Hematopoietic multipotent progenitor cell treated with erythropoietin and hydrocortisone succinate and interleukin-3 and kit ligand, for 8 days (in vitro differentiated cells): ENCODE measurements at places on chromosomes 2 and 18.

DNA sequence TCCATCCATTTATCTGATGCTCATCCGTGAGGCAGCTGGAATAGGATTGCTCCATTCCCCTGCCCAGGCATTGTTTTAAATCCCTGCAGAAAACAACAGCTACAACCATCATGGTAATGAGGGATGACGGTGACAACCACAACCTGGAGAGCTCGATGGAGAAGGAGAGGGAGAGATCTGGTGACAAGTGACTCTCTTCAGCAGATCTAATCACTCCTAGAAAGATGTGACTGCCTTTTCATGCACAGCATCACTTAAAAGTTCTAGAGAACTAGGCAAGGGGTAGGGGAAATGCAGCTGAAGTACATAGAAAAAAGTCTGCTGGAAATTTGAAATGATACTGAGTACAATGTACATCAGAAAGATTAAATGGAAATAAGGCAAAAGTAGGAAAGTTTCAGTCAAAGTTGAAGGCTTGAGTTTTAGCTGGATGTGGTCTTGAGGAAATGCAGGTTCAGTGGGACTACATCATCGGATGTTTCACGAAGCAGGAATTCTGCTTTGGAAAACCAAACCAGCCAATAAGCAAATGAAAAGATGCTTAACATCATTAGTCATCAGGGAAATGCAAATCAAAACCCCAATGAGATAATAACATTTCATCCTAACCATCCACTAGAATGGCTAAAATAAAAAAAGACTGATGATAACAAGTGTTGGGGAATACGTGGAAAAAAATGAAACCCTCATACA lies 6.8 kb upstream of the ARHGAP25 start:
- no peak for DNase-seq

- no peak for DNase-seq
Measured at GRCh38 chr2:154480521-154480920, 218.0 kb upstream of the KCNJ3 start.

DNA sequence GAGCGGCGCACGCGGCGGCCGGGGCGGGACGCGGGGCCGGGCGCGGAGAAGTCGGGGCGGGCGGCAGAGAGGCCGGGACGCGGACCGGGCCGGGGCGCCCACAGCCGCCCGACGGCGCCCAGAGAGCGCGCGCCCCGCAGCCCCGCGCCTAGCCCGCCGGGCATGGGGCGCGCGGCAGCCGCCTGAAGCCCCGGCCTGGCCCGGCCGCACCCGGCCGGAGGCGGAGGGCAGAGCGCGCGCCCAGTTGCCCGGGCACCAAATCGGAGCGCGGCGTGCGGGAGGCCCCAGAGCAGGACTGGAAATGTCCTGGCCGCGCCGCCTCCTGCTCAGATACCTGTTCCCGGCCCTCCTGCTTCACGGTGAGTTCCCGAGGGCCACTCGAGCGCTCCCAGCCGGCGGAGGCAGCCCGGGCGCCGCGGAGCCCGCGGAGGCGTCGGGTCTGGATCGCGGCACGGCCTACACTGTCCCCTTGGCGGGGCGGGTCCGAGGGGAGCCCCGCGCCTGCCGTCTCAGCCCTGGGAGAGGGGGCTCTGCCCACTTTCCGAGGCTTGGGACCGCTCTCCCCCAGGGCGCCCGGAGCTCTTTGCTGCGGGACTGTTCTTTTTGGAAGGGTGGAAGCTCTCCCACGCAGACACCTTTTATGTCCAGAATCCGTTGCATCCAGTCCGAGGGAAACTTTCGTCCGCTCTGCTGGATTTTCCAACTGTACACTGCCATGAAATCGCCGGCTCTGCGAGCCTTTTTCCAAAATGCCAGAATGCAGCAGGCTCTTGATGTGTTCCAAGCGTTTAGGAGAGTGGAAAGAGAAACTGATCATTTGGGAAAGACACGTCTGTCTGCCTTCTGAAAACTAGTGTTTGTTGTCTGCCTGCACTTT lies 484 bp downstream of the APCDD1 start:
- DNase-seq, result no peak

- no peak for DNase-seq
Measured at GRCh38 chr2:26172871-26173775, at the start of gene GAREM2. Gene GAREM2, plus strand, starts transcription at chr2:26173088. Its CDS starts 133 bp downstream, at chr2:26173221.

GRCh38 chr2:152334701-152335015 lies 316 bp upstream of the FMNL2 start:
- no peak for DNase-seq

DNA sequence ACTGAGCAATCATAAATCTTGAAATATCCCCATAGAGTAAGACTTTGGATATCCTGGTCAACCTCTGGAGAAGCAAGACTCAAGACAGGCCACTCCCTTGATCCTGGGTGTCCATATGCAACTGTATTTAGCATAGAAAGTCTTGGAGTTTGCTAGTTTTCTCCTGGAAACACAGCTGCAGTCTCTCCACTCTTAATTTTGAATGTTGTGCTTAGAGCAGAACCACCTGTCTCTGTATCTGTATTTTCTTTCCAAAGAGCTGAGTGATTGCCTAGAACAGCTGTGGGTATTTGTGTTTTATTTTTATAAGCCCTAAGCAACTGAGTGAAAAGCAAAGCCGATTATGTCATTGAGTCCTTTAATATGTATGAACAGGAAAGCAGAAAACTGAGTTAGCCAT lies 64.1 kb upstream of the ADAM23 start:
- DNase-seq, result no peak

DNA sequence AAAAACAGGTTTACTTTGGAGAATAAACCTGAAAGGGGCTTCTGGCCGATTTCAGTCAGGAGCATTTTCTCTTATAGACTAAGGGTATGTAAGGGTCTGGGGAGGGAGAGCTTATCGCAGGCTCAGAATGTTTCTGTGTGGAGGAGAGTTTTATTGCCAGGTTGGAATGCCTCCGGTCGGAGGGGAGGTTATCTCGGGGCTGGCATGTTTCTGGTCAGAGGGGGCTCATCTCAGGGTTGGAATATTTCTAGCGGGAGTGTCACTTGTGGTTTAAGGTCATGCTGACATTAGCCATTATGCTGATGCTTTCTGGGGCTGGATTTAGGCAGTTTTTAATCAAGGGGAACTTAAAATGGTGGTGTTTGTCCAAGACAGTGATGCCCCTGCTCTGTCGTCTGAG lies 333.6 kb downstream of the METTL4 start:
- DNase-seq, result no peak
